ENCODE measurements at places on chromosomes 12 and 14.

DNA sequence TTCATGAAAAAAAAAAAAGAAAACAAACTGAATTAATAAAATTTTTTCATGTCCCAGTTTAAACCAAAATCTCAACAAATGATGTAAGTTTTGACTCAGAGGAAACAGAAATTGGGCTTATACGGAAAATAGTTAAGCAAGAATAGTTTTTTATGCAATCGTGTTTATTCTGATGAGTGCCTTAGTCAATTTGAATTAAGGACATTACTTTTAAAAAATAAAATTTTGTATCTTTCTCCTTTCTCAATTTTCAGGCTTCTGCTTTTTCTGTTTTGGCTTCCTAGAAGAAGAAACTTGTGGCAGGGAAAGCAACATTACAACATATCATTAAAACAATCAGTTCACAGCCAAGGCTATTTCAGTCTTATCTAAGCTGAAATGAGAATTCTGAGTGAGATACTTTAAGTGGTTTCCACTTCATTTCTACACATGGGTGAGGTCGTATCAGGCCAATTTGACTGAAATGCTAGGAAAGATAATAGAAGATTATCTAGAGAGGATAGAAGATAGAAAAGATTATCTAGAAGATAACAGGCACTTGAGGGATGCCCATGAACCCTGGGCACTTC, 52.4 kb downstream of the BCL2L14 start:
- no peak for DNase-seq

DNA sequence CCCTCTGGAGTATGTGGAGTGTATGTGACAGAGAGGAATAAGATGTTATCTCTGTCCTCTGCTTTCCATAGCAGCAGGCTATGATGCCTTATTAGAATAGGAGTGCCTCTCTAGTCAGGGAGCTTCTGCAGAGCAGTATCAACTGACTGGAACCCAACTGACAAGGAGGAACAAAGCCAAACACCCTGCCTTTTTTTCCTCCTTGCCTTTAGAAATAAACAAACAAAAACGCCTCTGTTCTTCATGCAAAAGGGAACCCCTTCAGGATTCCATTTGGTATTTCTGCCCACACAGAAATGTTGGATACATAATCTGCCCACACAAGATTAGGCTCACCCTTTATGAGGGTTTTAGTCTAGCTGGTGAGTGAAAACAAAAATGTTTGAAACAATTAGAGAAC, 50.3 kb downstream of the VRK1 start:
- no peak for DNase-seq

GRCh38 chr14:70776197-70776596, 33.1 kb downstream of the MAP3K9 start:
- DNase-seq = no peak

DNA sequence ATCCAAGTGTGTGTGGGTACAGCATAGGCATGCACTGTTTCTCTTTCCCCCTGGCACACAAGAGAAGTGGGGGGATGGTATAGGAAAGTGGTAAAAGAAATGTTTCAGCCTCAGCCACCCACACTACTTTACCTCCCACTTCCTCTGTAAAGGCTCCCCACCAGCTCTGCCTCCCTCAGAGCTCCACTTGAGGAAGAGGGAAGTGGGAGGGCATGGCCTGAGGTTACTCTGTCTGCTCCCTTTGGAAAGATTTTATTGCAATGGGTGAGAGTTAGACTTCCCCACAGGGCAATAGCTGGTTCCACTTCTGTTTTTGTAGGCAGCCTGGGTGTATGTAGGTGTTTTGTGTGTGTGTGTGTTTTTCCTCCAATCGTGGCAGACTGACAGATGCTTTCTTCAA, 145.3 kb downstream of the SSPN start:
- DNase-seq = no peak

DNA sequence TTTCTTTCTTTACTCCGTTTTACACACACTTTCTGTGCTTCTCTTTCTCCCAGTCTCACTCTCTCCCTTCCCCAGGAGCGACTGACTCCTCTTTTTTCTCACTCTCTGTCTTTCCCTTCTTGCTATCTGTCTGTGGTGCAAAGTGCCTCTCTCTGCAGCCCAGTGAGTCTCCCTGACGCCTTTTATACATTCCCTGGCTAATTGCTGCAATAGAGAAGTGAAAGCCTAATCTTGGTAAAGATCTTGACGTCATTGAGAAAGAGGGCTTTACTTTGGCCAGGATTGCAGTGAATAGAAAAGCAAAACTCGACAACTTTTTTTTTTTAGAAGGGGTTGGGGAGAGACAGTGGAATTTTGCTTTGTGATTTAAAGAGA, 706 bp upstream of the DIO2 start:
- no peak for DNase-seq

GRCh38 chr12:3107954-3108353, 30.8 kb downstream of the TSPAN9 start:
- no peak for DNase-seq

DNA sequence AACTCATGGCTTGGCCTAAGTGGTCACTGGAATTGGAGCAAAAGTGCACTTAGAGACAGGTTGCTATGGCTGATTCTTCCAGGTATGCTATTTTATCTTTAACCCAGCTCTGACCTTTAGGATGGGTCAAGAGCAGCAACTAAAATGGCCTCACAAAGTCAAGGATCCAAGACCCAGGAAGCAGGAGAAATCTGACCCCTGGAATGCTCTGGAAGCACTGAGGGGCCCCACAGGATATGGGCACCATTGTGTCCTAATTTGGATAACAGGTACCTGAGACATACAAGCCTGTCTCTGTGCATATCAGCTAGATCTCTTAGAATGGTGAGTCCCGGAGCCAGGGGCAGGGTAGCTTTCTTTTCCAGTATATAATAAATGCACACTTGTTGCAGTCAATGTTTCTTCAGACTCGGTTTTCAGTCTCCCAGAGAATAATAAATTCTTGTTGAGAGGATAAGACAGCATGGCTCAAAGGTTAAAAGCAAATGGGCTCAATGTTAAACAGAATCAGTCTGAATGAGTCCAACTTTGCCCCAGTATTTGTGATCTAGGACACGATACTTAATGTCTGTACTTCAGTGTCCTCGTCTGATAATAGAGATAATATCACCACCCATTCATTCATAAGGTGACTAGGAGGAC, 29.3 kb upstream of the TMCC3 start:
- DNase-seq = no peak

DNA sequence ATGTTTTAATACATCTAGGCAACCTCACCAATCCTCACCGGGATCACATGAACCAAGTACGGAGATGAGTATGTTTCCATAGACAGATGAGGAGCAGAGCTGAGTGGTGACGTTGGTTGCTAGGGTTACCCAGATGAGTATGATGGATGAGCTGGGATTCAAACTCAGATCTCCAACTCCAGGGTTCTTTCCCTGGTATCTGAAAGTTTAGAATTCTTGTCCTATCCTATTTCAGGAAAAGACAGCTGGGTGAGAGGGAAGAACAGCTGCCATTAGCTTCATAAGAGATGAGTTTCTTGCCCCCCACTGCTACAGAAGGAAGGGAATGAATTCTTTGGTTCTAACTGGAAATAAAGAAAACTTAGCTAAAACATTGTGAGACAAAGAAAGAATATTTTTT, 728.9 kb upstream of the TBX3 start:
- DNase-seq = no peak

DNA sequence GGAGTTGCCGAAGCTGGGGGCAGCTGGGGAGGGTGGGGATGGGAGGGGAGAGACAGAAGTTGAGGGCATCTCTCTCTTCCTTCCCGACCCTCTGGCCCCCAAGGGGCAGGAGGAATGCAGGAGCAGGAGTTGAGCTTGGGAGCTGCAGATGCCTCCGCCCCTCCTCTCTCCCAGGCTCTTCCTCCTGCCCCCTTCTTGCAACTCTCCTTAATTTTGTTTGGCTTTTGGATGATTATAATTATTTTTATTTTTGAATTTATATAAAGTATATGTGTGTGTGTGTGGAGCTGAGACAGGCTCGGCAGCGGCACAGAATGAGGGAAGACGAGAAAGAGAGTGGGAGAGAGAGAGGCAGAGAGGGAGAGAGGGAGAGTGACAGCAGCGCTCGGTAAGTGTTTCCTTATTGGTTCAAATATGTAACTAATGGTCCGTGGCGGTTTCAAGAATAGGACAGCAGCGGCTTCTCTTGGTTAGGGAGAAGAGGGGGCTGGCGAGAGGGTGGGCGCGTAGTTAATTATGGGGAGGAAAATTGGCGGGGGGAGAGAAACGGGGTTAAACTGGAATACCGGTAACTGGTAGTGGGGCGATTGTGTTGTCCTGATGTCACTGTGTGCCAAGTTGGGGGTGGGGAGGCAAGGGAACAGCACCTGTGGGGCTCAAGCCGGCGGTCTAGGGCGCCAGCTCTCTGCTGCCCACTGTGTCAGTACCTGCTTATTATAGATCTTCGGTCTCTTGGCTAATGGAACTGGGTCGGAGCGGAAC, 8.4 kb downstream of the HOXC8 start:
- DNase-seq = no peak

GRCh38 chr12:117789195-117789912, 179.4 kb downstream of the KSR2 start:
- DNase-seq = no peak
